ENCODE measurements at places on chromosomes 6 and 20. TPM values are rescaled to one million over a fixed set of nuclear protein-coding genes. Genes with fewer than 3 reads are reported as not detected.

Gene OR12D3
- total RNA-seq: not detected

Gene SLC26A8
- not detected for total RNA-seq

Gene ADTRP
- not detected for total RNA-seq

Gene NKX2-4
- total RNA-seq: not detected

Gene SLC29A1
- 49.5 TPM for total RNA-seq

Gene PRPF6
- 62.5 TPM for total RNA-seq

Gene XKR7
- under 0.01 TPM for total RNA-seq

Gene LY6G6F
- 0.82 TPM for total RNA-seq

- DNase-seq: no peak
These were observed 81.4 kb downstream of the ANKS1A start for GRCh38 chr6:34970488-34970887.

GRCh38 chr6:41939176-41939847, 2.3 kb downstream of the CCND3 start:
- DNase-seq: peak; percentile 76

DNA sequence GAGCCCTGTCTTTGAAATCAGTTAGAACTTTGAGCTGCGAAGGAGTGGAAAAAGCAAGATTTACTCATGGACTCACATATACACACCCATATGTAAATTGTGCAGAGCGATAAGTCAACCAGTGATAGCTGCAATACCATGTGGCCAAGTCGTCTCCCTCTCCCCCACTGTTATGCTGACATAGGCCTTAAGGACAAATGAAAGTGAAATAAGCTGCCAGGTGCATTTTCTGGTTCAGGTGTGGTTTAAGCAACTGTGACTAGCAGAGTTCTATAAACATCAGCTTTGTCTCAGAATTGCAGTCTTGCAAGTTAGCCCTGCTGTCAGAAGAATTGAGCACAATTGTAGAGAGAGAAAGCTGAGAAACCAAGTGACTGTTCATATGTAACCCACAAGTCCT, 9.6 kb downstream of the FAM83B start:
- DNase-seq: peak; percentile 26

DNA sequence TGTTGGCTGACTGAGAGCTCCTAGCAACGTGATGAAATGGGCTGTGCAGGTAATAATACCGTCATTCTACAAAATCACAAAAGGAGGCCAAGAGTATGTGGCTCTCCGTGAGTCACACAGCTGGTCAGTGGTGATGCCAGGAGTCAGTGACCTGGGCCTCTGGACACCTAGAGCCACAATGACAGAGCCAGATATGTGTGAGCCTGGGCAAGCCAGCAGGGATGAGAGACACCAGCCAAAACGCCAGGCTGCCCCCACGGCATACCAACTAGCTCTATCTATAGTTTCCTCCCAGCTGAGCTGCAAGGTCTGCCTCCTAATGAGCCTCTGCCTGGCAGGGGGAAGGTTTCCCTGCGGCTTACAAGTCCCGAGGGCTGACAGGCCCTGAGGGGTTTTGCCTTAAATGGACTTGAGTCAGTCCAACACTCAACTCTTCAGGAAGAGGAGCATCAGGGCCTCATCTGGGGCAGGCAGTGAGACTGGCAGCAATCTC, 70.0 kb downstream of the CPNE5 start:
- no peak for DNase-seq

- DNase-seq: no peak
These were observed 154.4 kb downstream of the TMEM200A start for GRCh38 chr6:130520221-130520620.

DNA sequence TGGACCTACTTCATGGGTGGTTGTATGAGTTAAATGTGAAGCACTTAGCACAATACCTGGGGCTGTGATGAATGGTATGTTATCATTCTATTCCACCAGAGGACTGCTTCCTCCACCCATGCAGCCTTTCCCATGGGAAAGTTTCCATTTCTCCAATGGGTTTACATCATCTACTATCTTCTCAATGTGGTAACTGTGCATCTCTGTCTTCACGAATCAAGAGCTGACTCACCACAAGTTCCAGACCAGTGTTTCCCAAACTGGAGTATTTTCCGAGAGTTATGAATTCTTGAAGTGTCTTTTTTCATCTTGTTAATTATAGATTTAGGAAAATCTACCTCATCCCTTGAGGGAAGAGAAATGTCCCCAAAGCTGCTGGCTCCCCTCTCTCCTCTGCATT, 182.8 kb downstream of the UNC5CL start:
- no peak for DNase-seq

DNA sequence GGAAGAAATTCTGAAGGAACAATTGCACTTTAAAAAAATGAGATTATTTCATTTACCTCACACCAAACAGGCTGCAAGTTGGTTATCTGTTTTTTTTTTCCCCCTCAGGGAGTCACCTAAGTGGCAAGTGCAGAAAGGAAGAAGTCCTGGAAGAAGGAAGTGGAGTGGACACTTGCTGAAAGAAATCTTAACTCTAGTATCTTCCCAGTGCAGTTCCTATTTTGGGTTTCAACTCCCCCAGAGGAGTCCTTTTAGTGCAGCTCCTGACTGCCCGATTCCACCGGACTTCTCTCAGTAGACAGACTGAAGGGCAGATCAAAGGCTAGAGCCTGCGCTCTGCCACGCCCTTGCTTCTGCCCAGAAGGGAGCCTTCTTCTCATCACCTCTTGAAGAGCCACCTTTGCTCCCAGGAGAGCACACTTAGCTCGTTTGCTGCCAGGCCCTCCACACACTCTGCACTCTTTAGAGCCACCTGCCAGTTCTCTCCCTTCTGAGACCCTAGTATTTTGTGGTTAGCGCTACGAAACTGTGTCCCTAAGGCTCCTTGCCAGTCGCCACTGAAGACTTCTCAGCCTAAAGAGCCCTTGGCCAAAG, 4.9 kb downstream of the MTCL3 start:
- DNase-seq: no peak

- no peak for DNase-seq
These were observed 176.3 kb downstream of the LRFN2 start for GRCh38 chr6:40410821-40411220.

- DNase-seq: peak; percentile 23
These were observed 184.2 kb upstream of the MAN1A1 start for GRCh38 chr6:119533603-119534279.

DNA sequence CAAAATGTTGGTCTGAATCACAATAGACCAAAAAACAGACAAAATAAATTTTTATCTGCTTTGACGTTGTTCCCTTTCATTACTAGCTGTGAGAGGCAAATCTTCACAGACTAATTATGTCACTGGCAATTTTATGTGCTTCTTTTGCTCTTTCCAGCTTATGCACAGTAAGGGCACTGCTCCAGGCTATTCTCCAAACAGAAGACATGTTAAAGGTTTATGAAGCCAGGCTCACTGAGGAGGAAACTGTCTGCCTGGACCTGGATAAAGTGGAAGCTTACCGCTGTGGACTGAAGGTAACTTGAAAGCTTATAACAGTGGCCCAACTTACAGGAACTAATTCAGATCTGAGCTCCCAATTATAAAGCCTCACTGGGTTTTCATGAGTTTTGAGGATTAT, 15.5 kb upstream of the SNRNP48 start:
- DNase-seq: no peak

DNA sequence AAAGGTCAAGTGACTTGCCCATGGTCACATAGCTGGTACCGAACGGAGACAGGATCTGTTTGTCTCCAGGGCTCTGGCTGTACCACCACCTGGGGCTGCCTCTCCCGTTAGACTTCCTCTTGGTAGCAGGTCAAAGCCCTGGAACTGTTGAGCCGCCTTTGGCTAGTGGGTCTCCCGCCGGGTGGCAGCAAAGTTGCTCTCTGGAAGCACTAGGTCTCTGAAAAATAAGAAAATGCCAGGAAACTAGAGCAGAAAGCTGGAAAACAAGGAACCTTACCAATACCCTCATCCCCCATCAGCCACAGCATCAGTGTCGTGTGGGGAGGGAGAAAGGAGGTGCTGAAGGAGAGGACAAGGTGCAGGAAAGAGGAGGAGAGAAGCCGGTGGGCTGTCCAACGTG, 291.0 kb upstream of the SUPT3H start:
- DNase-seq: no peak

DNA sequence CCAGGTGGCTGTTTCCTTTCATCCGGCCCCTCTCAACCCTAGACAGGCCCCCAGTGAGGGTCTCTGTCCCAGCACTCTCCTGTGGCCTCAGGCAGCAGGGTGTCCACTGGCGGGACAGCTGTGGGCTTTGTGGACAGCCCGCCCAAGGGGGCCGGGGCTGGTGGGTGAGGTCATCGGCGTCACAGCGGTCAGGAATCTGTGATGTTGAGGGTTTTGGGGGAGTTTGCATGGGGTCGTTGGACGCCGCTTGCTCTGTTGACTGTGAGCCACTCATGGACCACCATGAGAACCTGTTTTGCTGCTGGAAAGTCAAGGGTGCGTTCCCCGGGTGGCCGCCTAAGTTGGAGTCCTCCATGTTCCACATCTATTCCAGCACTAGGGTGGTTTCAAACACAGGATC, 146.4 kb downstream of the DTNBP1 start:
- DNase-seq: no peak

GRCh38 chr6:170523256-170524171, 29.6 kb downstream of the PSMB1 start:
- DNase-seq: peak; percentile 55

DNA sequence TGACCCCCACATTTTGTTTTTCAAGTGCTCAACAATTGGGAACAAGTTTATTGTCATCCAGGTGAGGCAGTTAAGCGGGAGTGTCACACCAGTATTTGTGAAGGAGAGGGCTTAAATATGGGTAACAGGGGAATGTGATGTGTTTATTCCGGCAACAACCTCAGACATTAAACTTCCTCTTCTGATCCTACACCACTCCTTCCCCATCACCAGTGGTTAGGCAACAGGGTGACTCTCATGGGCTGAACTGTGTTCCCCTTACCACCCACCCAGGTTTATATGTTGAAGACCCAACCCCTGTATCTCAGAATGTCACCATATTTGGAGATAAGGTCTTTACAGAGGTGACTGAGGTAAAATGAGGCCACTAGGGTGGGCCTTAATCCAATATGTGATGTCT, 52.1 kb upstream of the RNF182 start:
- DNase-seq: no peak

DNA sequence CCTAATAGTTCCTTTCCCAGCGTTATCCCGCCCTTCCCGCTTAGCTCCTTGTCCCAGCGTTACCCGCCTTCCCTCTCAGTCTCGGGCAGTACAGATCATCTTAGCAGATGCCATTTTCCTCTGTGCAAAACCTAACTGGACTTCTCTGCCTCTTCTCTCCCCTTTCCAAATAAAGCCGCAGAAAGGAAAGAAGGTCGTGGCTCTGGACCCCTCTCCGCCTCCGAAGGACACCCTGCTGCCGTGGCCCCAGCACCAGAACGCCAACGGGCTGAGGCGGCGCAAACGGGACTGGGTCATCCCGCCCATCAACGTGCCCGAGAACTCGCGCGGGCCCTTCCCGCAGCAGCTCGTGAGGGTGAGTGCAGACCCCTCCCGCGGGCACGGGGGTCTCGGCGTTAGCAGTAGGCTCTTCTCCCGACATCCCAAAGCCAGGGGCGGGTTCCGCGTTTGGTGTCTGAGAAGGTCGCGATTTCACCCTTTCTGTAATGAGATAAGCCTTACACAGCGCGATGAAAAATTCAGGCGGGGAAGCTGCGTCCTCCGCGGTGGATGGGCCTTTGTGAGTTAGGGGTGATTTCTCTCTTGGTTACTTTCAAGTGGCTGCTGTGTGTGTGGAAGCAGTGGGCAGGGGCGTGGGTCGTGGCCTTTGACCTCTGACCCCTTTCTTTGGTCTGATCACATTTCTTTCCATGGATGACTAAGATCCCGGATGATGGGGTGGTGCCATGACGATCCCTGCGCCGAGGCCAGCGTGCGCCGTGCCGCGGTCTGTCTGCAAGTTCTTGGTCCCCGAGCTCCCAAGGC, 292.7 kb downstream of the TAF4 start:
- no peak for DNase-seq

GRCh38 chr6:15892369-15892768, 229.5 kb upstream of the DTNBP1 start:
- no peak for DNase-seq

DNA sequence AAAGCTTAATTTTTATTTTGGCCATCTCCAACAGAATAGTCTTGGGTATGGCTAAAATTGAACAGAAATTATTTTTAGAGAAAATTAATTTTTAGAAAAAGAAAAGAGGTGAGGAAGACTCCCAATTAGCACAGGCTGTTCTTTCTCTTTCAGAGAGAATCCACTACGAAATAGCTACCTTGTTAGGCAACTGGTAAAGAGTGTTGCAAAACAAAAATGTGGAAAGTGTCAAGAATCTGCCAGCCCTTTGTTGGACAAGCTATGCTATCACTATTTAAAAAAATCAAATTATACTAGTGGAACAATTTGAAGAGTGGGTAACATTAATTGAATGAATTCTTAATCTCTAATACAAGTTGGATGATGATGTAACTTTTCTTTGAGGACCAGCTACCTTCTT, 19.2 kb upstream of the ZSCAN9 start:
- DNase-seq: no peak

DNA sequence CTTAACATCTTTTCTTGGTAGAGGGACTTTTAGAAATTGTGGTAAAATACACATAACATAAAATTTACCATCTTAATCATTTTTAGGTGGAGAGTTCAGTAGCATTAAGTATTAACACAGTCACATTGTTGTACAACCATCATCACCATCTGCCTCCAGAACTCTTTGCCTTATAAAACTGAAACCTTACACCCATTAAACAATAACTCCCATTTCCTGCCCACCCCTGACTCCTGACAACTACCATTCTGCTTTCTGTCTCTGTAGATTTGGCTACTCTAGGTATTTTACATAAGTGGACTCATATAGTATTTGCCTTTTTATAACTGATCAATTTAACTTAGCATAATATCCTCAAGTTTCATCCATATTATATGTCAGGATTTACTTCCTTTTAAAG, 88.7 kb downstream of the ZHX3 start:
- no peak for DNase-seq

DNA sequence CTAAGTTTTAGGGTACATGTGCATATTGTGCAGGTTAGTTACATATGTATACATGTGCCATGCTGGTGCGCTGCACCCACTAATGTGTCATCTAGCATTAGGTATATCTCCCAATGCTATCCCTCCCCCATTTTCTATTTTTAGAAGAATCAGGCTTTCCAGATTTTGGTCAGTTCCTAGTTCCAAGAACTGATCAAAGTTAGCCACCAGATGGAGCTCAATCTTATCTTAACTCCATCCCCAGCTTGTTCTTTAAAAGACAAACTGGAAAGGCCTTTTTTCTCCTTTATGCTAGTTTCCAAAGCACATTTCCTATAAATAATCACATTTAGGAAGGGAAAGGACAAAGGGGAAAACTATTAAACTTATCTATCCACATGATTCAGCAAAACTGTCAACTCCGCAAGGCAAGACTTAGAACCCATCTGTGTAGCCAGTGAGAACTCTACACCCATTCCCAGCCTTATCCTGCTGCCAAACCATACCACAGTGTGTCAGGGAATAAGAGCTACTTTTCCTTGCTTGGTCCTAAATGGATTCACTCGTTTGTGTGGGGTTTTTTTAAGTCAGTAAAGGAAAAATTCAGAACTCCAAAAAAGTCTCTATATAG, 22.8 kb upstream of the KHDC1 start:
- peak; percentile 54 for DNase-seq

- DNase-seq: peak; percentile 84
These were observed at the start of gene HFE for GRCh38 chr6:26087284-26088115. Gene HFE (plus strand): TSS chr6:26087429. CDS start chr6:26087441, 12 bp downstream.
